Kidney (tissue), 22 donors: ENCODE measurements at places on chromosomes 16 and 17. TPM values are rescaled to one million over a fixed set of nuclear protein-coding genes. Genes with fewer than 3 reads are reported as not detected.
A peak's percentile ranks its signal among the peaks of the same experiment; 100 is the strongest.

DNA sequence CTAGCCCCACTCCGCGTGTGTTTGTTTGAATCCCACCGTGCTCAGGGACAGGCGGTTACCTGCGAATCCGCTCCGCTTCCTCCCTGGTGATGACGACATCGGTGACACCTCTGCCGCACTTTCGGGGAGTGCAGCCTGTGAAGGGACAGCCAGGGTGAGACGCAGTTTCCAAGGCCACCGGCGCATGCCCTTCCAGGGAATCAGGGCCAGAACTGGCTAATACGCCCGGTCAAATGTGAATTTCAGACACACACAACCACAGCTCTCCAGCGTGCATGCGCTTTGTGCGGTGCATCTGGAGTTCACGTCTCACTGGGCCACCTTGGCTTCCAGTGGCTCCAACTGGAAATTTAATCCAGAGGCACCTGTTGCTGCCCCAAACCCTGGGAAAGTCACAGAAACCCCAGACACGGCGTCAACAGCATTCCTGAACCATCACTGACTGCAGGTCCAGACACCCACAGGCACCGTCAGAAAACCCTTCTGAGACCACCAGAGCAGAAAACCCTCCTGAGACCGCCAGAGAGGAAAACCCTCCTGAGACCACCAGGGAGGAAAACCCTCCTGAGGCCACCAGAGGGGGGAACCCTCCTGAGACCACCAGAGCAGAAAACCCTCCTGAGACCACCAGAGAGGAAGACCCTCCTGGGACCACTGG lies 6.6 kb upstream of the HEXD start:
- no peak for DNase-seq

DNA sequence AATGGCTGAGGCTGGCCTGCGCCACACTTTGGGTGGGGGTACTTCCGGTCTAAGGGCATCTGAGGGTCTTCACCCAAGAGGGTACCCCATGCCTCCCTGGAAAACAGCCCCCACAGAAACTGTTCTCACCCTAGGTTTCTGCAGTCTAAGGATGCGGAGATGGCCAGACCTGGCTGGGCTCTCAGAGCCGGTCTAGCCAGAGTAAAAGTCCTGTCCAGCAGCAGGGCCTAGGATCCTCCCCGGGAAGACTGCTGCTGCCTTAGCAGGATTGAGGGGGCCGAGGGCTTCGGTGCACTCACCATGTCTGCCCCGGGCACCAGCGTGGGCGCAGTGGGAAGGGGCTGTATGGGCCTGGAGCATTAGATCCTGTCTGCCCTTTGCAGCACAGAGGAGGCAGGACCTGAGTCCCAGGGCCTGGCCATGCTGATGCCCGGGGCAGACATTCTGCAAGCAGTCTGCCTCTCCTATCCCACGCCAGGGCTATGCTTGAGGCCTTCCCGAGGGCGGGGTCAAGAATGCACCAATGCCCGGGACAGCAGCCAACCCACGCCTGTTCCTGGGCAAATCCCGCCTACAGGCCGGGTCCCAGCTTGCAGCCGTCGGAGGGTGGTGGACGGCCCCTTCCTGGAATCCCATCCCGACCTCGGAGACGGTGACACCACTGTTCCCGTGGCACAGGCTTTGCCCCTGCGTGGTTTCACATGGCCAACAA lies 54.7 kb downstream of the CBFA2T3 start:
- no peak for DNase-seq

DNA sequence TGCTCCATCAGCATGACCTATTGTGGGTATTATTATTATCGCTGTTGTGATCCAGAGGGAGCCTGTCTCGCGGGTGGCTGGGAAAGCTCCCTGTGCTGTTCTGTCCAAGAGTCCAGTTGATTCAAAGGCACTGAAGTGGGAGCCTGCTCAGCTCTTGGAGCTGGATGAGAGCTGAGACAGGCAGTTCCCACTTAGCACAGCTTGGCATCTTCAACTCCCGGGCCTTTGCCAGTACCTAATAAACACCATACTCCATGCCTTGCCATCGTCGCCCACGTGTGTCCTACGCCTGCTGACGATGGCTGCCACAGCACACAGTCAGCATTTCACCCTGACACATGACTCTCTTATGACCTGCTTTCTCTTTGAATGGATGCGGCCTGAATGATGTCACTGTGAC lies 32.6 kb downstream of the RTN4RL1 start:
- DNase-seq = no peak

DNA sequence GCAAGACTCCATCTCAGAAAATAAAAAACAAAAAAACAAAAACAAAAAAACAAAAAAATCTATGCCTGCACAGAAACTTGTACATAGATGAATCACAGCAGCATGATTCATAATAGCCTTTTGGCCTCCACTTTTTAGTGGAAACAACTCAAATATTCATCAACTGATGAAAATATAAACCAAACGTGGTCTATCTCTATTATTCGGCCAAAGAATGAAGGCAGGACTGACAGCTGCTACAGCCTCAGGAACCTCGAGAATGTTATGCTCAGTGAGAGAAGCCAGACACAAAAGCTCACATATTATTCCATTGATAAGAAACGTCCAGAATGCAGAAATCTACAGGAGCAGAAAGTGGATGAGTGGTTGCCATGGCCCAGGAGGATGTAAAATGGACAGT lies 19.8 kb downstream of the PPL start:
- no peak for DNase-seq

DNA sequence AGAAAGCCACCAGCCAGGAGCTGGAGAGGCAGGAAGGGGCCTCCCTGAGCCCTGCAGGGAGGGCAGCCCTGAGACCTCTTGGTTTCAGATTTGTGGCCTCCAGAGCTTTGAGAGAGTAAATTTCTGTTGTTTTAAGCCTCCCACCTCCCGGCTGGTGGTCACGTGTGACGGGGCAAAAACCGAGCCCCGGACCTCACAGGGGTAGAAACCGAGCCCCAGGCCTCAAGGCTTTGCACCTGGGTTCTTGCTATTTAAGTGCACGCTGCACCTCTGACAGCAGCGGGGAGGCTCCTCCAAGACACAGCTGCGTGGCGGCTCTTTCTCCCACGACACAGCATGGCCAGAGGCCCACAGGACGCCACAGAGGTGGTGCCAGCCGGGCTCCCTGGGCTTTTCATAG lies 17.4 kb upstream of the ZC3H18 start:
- DNase-seq = peak; percentile 64

GRCh38 chr17:56752263-56752836 lies 81.4 kb downstream of the C17orf67 start:
- DNase-seq = no peak

Gene FOXN1
- polyA plus RNA-seq = not detected

Gene MYL4
- 1.0 TPM for polyA plus RNA-seq

Gene MT1E
- polyA plus RNA-seq = 191 TPM
